ENCODE measurements at places on chromosomes 5 and 9.

- DNase-seq = peak; percentile 32
Observed at GRCh38 chr9:134626571-134627416, 14.8 kb upstream of the COL5A1 start.

DNA sequence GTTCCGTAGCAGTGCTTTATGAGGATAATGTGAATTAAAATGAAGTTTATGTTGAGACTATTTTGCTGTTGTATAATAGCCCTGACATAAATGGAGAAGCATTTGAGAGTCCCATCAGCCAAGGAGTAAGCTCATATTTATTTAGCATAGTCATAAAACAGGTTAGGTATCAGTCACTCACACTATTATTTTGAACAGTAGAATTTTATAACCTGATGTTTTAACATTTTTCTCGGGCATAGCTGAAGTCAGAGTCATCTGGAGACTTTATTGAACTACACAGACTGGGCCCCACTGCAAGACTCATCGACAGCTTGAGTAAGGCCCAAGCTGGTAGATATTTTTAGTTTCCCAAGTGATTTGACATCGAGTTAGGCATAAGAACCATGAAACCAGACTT lies 620.3 kb upstream of the WWC1 start:
- DNase-seq = peak; percentile 6

- no peak for DNase-seq
Observed at GRCh38 chr5:14429101-14430050, 152.2 kb upstream of the OTULINL start.

DNA sequence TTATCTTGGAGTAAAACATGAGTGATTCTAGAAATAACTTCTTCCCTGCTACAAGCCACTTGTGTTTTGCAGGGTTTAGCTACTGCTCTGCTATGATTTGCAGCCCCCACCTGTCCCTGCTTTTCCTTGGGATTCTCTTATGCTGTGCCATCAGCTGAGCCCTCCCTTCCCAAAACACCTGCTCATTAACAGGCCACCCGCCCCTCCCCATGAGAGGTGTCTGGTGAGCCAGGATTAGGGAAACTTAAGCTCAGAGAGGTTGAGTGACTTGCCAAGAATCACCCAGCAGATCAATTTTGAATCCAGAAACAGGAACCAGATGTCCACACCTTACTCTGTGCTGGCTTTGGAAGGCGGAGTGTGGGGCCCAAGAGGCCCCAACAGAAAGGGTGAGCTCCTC lies 111.7 kb upstream of the CXCL14 start:
- no peak for DNase-seq

DNA sequence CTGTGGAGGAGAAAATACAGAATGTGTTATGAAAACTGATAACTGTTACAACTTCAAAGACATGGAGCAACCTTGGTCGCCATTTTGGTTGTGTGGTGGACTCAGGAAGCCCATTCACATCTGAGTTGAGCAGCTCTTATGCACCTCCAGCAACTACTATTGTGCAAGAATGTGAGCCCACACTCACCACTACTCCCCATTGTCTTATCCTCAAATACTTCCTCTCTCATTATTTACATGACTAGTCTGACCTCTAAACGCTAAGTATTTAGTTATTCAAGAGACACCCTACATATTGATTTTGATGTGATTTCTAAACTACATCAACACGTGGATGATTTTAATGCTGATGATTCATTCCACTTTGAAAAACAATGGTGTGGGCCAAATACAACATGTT lies 516.6 kb upstream of the CLINT1 start:
- DNase-seq = no peak
